ENCODE measurements at places on chromosomes 3 and 15.
A peak's percentile ranks its signal among the peaks of the same experiment; 100 is the strongest.

- DNase-seq, result peak; percentile 31
These were observed 72.5 kb downstream of the OPA1 start for GRCh38 chr3:193665370-193665989.

DNA sequence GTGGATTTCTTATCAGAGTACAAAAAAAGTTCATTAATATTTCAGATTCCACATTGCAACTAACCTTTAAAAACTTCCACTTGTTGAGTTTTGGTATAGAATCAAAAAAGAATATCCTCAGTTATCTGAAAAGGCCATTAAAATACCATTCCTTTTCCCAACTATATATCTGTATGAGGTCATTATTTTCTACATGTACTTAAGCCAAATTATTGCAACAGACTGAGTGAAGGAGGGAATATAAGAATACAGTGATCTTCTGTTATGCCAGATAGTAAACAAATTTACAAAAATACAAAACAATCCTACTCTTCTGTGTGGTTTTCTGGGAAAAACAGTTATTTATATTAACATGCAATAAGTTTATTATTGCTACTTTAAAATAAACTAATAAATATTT lies 5.7 kb upstream of the GANC start:
- DNase-seq, result no peak

DNA sequence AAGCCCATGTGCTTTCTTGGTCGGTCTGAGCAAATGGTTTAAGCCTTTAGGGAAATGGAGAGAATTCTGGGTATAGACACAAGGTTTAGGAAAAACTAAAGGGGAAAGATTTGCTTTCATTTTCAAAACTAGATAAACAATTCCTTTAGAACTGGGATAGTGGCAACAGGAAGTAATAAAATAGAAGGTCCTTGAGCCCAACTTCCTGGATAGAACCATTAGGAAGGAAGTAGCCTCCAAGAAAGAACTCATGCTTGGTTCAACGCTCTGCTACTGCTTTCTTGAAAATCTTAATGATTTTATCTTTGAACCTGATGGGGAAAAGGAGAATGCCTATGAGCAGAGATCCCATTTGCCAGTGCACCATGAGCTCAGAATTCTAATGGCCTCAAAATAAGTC lies 147.0 kb upstream of the THRB start:
- no peak for DNase-seq

GRCh38 chr3:190593075-190593474 lies 79.2 kb downstream of the IL1RAP start:
- DNase-seq, result no peak

GRCh38 chr3:131713416-131714123 lies 210.8 kb upstream of the MRPL3 start:
- DNase-seq, result no peak

DNA sequence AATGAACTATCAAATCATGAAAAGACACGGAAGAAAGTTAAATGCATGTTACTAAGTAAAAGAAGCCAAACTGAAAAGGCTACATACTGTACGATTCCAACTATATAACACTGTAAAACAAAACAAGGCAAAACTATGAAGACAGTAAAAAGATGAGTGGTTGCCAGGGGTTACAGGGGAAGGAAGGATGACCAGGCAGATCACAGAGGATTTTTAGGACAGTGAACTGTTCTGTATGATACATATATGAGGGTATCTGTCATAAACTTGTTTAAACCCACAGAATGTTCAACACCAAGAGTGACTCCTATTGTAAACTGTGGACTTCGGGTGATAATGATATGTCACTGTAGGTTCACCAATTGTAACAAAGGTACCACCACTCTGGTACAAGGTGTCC lies 60.6 kb downstream of the CHSY1 start:
- no peak for DNase-seq

GRCh38 chr3:4514321-4514720 lies 21.2 kb downstream of the ITPR1 start:
- DNase-seq, result no peak
